ENCODE measurements at places on chromosomes 4 and X.

- DNase-seq: no peak
- no peaks in the 10 kb centered on the region for H3K27me3 ChIP-seq
- no peaks in the 10 kb centered on the region for H3K36me3 ChIP-seq
- no peaks in the 10 kb centered on the region for H3K4me1 ChIP-seq
- H3K27ac ChIP-seq: no peak overlapping the region
Measured at GRCh38 chr4:1540601-1541375, 134.5 kb upstream of the NKX1-1 start.

DNA sequence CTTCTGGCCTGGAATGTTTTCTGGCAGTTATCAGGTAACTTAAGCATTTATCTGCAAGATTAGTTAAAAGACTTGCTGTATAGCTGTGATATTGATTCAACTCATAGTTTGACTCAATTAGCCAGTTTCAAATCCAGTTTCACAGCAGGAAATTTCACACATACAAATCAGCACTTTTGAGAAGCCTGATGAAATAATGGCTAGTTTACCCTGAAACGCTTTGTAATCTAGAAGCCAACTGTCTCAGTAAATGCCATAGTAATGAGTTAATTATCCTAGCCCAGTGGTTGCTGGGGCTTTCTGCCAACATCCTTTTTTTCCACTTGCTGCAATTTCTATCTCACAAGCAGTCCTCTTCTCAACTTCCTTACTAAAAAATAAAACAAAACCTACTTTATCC, 53.1 kb downstream of the ARHGEF38 start:
- DNase-seq: peak; percentile 82
- no peak overlapping the region for H3K27ac ChIP-seq
- no peaks in the 10 kb centered on the region for H3K27me3 ChIP-seq

DNA sequence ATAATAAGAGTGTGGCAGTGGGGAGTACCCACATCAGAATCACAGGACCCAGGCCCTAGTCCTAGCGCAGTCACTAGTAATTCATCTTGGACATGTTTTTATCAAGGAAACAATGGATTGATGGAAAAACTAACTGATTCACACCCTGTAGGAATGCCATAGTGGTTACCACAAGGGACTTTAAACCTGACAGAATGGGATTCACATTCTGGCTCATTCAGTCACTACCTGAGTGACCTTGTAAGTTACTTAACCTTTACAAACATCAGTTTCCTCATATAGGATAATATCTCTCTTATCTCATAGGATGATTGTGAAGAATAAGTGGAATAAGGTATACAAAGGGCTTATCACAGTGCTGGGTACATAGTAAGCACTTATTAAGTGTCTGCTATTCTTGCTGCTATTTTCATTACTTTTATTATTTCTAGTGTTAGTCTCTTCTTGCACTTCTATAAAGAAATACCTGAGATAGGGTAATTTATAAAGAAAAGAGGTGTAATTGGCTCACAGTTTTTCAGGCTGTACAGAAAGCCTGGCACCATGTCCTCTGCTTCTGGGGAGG, 247.5 kb upstream of the KLF3 start:
- no peak overlapping the region for H3K27ac ChIP-seq
- no peaks in the 10 kb centered on the region for H3K4me1 ChIP-seq
- no peak overlapping the region for H3K4me3 ChIP-seq
- H3K27me3 ChIP-seq: no peaks in the 10 kb centered on the region

- no peaks in the 10 kb centered on the region for H3K36me3 ChIP-seq
- H3K27ac ChIP-seq: no peak overlapping the region
- no peaks in the 10 kb centered on the region for H3K4me1 ChIP-seq
- no peaks in the 10 kb centered on the region for H3K27me3 ChIP-seq
- H3K4me3 ChIP-seq: no peak overlapping the region
Measured at GRCh38 chrX:69493193-69493592, 10.9 kb upstream of the NALF2 start.

DNA sequence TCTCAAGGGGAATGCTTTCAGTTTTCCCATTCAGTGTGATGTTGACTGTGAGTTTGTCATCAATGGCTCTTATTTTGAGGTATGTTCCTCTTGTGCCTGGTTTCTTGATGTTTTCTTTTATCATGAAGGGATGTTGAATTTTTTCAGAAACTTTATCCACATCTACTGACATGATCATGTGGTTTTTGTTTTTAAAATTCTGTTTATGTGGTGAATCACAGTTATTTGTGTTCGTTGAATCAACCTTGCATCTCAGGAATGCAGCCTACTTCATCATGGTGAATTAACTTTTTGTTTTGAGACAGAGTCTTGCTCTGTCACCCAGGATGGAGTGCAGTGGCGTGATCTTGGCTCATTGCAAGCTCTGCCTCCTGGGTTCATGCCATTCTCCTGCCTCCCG, 263.1 kb upstream of the KLF3 start:
- H3K4me3 ChIP-seq: no peak overlapping the region
- DNase-seq: no peak
- H3K27ac ChIP-seq: no peak overlapping the region
- no peaks in the 10 kb centered on the region for H3K36me3 ChIP-seq
